Stimulated activated CD8-positive, alpha-beta memory T cell treated with anti-CD3 and anti-CD28 coated beads, Interleukin-4, amount 100 ng/mL, for 4 hours (primary cell): ENCODE measurements at places on chromosomes 1 and 21.

GRCh38 chr1:161966067-161966466 is 57.6 kb downstream of the OLFML2B start:
- no peak for DNase-seq

- DNase-seq, result no peak
Measured at GRCh38 chr1:69401879-69402278, 165.8 kb upstream of the LRRC7 start.

DNA sequence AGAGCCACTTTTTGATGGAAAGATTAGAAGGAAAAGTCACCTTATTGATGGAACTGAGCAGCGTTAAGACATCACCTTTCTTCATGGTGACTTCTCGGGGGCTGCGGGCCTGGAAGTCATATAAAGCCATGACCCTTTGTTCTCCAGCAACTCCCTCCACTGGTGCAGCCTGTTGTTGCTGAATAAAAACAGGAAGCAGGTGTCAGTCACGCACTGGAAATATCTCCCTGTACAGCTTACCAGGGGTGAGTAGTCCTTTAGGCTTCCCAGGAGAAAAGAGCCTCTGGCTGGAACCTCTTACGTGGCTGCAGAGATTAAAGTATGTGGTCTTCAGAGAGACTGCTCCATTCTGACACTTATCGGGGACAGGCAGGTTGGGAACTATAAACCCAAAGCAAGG is 31.9 kb downstream of the SPTA1 start:
- DNase-seq, result no peak

DNA sequence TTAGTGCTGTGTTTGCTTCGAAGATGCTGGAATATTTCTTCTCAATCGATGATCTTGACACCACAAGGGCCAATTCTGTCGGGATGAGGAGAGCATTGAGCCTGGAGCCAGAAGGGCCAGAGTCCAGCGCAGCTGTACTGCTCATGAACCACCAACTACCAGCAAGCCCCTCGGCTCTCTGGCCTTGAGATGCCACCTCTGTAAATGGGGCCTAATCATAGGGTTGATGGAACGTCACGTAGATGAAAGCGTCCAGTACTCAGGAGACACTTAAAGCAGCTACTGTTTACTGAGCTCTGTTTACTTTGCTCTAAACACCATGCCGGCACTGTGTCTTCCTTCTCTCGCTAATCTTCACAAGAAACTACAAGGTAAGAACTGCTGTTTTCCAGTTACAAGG is 26.3 kb downstream of the CCDC185 start:
- DNase-seq, result no peak

GRCh38 chr1:176987016-176987415 is 177.5 kb downstream of the ASTN1 start:
- no peak for DNase-seq

DNA sequence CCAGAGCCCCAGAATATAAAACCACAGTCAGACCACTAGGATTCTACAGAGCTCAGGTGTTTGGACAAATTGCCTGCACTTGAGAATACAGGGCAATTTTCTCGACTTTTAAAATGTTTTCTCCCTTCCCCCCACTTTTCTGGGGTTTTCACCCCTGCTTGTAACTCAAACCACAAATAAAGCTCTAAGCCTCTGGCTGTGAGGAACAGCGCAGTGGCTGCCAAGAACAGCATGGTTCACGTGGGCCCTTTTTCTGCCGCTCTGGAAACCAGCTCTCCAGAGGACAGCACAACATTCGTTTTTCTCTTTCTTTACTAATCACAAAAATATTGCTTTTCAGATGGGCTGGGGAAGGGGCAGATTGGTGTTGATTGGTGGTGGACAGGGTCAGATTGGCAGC is 102.2 kb upstream of the JUN start:
- DNase-seq, result no peak

GRCh38 chr1:188281921-188282320 is 1453.2 kb downstream of the PLA2G4A start:
- DNase-seq, result no peak

- DNase-seq, result no peak
Measured at GRCh38 chr1:101284021-101284420, 47.2 kb downstream of the S1PR1 start.

GRCh38 chr1:90730243-90731022 is 13.3 kb upstream of the BARHL2 start:
- DNase-seq, result no peak

DNA sequence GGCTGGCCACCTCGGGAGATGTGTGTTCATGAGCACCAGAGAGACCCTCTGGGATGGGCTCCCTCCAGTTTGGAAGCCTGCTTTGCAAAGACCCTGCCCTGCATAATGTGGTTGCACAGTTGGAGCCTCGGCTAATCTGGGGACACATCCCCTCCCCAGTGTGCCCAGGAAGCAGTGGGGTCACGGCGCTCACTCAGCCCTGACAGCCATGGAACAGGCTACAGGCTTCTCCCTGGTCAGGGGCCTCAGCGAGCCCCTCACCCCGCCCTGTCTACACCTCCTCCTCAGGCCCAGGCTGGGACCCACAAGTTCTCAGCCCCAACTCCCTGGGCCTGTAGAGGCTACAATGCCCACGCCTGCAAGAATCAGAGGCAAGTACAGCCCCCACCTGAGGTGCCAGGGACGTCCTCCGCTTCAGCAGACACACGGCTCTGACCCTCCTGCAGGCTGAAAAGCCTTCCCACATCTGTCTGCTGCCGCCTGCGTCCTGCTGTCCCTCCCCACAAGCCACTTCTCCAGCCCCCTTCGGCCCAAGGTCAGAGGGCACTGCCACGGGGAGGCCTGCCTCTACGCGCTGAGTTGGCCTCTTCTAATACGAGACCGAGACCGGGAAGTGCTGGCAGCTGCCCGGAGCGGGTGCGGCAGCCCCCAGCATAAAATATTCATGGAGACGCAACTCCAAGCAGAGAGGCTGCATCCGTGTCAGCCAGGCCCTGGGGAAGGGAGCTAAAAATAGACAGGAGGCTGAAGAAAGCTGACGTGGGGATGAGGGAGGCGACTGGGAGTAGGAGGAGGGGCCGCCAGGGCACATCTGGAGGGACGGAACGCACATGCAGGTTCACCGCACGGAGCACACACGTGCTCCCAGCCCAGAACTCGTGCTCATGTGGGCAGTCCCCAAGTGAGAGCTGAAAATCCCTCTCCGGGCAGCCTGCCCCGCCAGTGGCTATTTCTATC is 15.2 kb upstream of the GPR153 start:
- DNase-seq, result no peak

- DNase-seq, result no peak
Measured at GRCh38 chr1:71135571-71135970, 54.7 kb upstream of the ZRANB2 start.

DNA sequence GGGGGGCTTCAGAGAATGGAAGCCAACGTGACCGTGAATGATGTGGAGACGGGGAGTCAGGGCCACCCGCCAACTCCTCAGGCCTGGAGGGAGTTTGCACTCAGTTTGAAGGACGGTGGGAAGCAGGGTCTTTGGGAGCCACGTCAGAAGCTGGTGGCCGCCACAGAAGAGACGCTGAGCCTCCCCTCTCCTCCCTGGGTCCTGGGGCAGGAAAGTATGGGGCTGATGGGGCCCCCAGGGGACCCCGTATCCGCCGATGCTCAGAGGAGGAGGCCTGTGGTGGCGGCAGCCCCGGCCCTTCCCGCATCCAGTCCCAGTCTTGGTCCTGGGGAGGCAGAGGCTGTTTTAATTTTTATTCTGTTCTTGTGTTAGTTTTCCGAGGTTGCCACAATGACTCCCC is 188.6 kb upstream of the C1orf174 start:
- DNase-seq, result no peak

DNA sequence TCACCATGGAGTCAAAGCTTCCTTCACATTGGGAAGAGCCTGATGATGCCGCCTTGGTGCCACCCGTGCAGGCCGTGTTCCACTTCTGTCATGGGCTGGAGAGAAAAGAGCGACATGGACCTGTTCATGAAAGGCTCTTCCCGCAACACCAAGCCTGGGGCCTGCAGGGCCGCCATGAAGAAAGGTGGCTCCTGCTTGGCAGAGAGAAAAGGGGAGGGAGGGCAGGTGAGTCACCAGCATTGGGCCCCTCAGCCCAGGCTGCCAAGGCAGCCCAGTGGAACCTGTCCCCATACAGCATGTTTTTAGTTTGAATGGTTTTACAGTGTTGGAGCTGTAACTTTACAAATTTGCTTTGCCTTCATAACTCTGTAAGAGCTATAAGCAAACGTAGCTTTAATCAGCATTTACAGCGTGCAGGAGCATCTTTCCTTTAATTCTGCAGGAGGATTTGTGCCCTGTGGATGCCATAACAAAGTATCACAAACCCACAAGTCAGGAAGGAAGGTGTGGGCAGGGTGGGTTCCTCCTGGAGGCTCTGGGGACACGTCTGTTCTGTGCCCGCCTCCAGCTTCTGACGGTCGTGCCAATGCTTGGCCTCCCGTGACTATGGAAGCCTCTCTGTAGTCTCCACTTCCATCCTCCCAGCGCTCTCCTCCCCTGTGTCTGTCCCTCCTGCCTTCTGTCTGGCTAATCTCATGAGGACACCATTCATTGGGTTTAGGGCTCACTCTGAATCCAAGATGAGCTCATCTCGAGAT is 49.1 kb downstream of the RIPK4 start:
- no peak for DNase-seq

DNA sequence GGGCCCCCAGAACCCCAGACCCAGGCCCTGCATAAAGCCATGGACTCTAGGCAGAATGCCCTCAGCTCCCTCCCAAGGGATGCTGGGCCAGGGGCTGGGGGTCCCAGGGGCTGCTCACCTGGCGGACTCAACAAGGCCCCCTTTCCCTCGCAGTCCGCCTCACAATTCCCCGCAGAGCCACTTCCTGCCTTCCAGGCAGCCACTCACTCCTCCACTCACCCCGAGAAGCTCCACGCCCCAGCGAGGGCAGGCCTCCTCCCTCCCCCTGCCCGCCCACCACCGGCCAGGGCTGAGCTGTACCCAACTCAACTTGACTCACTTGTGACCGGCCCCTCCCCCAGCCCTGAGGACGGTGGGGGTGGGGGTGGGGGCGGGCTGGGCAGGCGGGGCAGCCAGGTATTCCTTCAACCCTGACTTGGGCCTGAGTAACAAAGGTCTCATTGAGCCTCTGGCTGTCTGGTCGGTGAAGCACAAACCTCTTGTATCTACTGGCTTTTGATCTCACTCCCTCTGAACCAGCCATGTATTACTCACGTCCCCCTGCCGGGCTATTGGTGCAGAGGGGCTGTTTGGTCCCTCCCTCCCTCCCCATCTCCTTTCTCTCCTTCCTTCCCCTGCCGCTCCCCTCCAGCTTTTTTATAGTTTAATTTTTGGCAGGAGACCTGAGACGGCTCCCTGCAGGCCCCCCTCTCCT is 5.9 kb downstream of the BLACAT1 start:
- DNase-seq, result no peak

GRCh38 chr1:248820041-248820585 is 5.6 kb downstream of the SH3BP5L start:
- DNase-seq, result no peak

DNA sequence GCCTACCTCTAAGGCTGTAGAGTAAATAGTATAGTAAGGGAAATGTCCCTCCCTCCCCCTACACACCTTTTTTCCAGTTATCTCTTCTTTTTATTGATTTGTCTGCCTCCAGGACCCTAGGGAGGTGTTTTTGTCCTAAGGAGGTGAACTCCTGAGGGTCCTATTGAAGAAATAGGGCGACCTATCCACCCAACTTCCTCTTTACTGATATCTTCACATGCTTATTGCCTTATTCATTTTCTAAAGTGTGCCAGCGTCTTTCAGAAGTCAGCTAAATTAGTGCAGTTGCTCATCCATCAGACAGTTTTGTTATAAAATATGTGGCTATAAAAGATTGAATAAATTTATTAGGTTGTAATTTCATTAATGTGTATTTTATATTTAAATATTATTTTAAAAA is 5.9 kb downstream of the BACH1 start:
- DNase-seq, result no peak

GRCh38 chr1:110452330-110452729 is 1.4 kb downstream of the PROK1 start:
- no peak for DNase-seq

DNA sequence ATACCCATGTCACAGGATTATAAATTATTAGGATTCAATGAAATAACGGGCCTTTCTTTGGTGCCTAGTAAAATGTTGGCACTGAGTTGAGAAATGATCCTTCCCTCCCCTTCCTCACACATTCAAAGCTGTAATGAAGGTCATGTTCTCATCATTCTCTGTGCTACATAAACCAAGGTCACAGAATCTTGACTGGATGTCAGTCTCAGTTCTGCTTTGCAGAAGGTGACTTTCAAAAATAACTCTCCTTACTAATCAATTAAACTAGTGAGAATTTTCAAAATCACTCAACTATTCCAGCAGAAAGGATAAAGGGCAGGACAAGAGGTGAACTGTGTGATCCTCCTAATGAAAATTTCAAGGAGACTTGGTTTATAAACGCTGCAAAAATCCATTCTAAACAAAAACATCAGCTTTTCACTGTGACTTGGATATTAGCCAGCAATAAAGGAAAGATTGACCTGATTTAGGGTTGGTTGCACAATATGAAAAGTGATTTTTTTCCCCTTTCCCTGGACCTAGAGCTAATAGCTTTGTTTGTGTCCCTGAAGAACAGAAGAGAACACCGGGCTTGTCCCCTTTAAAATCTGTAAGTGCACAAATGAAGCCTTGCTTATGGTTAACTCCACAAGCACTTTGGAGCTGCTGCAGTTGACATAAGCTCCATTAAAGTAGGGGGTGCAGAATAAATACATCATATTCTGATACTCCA is 120.1 kb downstream of the SEC16B start:
- DNase-seq, result no peak

- DNase-seq, result no peak
Measured at GRCh38 chr1:214259353-214259977, 21.5 kb upstream of the SMYD2 start.

DNA sequence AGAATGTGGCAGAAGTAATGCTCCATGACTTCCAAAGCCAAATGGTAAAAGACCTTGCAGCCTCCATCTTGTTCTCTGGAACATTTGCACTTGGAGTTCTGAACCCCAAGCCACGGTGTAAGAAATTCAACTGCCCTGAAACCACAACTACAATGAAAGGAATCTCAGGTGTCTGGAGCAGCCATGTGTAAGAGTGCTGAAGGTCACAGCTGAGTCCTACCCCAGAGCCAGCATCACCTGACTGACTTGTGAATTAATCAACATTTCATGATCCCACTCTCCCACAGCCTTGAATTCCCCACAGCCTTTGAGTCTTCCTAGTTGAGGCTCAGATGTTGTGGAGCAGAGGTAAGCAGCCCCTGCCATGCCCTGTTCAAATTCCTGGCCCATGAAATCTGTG is 192.8 kb upstream of the CAMK1G start:
- no peak for DNase-seq

DNA sequence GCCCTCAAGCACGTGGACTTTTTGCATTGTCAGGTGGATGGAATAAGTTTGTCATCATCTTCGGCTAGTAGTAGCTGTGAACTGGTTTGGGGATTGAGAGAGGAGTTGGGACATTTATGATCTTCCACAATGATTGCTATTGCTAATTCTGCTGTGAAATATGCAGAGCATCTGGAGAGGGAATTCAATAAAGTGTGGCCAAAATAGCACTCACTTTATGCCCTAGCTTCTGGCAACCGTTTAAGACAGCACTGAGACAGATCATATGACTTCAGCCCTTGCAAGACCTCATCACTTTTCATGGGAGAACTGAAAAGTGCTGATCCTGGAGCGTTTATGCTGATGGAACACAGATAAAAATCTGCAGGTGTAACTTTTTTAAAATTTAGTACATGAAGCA is 360.8 kb downstream of the GPATCH2 start:
- no peak for DNase-seq

GRCh38 chr1:56676571-56677035 is 31.5 kb downstream of the PRKAA2 start:
- DNase-seq, result no peak

- DNase-seq, result no peak
Measured at GRCh38 chr1:165828669-165829329, 1.4 kb downstream of the UCK2 start.

GRCh38 chr21:33169359-33169758 is 60.4 kb upstream of the IFNAR2 start:
- no peak for DNase-seq

- no peak for DNase-seq
Measured at GRCh38 chr1:109954041-109954512, 30.5 kb upstream of the AHCYL1 start.
